ENCODE measurements at places on chromosomes 5 and 9.

GRCh38 chr5:41094871-41095270, 23.7 kb upstream of the MROH2B start:
- DNase-seq: no peak

GRCh38 chr5:78845470-78845869, 139.6 kb downstream of the ARSB start:
- DNase-seq: no peak

DNA sequence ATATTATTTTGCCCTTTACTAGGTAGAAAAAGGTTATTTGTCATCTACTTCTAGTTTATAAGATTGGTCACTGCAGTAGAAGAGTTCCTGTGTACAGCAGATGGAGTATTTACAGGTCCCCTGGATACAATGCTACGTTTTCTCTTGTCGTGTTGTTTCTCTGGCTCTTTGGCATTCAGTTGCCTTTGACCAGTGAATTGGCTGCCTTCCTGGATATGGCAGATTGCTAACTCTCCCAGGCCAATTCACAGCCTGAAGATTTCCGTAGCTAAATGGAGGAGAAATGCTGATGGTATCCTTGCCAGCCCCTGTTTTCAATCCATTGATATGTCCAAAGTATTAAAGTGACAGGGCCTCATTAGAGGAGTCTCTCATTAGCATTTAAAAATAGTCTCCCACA, 32.5 kb upstream of the GNAQ start:
- DNase-seq: no peak

DNA sequence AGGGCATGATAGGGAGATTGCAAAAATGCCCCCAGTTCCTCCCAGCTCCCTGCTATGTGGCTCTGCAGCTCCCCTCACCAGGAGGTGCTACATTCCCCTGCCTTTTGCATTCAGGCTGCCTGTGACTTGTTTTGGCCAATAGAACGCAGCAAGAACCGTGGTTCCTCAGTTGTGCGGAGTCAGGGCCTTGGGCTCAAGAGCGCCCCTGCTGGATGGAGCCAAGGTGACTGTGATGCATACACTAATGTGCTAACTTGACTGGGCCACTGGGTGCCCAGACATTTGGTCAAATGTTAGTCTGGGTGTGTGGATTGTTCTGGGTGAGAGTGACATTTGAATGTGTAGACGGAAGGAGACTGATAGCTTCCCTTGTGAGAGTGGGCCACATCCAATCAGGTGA, 123.3 kb upstream of the MVB12B start:
- no peak for DNase-seq

DNA sequence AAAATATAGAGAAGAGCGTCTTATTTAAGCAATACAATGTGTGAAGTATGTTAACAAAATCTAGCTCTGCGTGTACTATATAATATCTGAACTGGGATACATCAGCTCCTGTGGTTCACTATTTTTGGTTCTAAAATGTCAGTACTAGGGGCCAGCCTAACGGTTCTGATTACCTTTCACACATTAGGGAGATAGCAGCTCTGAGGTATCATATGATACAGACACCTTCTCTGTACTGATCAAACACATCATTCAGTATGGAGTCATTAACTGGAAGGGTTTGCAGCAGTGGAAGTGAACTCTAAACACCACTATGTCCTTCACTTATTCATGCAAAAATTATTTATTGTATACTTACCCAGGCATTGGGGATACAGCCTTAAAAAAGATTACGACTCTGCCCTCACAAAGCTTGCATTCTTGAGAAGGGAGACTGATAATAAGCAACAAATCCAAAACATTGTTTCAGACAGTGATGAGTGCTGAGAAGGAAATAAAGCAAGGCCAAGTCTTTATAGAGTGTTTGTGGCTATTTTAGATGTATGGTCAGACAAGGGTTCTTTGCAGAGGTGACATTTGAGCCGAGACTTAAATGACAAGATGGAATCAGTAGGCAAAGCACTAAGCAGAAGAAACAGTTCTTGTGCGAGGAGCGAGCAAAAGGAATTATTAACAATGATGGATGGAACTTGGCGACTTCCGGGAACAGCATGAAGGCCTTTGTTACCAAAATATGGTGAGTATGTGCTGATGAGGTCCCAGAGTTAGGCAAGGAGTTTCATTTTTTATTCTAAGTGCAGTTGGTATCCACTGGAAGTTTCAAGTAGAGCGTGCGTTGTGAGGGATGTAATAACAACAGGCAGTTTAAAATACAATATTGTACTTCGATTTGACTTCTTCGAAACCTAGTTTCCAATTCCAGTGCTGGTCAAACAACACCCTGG, 1.8 kb upstream of the LNPEP start:
- DNase-seq: peak; percentile 64

- no peak for DNase-seq
Measured at GRCh38 chr5:97545886-97546535, 363.0 kb upstream of the RIOK2 start.

DNA sequence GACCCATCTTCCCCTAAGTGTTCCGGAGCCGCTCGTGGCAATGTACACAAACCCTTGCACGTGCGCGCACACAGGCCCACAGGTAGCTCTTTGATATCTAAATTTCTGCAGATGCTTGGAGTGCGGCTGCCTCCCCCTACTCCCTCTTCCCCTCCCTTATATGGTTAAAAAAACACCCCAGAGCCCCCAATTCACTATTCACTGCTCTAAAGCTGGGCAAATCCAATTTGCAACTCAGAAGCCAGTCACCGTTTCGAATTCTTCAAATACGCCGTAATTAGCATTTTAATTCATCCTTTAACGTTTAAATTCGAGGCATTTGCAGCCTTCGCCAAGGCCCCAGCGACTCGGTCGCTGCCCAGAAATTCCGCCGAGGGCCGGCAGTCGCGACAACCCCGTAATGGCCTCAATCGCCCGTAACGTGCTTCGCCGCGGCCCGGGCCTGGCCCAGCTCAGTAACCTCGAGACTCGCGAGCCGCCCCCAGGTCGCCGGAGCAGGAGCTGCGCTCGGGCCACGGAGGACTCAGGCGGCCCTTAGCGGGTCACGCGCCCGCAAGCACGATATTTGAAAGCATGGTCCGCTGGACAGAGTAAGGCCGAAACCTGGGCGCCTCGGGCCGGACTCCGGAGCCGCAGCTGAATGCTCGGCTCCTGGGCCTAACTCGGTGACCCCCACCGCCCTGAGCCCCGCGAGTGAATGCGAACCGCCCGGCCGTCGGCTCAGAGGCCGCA, 1.3 kb downstream of the IRX2 start:
- no peak for DNase-seq

DNA sequence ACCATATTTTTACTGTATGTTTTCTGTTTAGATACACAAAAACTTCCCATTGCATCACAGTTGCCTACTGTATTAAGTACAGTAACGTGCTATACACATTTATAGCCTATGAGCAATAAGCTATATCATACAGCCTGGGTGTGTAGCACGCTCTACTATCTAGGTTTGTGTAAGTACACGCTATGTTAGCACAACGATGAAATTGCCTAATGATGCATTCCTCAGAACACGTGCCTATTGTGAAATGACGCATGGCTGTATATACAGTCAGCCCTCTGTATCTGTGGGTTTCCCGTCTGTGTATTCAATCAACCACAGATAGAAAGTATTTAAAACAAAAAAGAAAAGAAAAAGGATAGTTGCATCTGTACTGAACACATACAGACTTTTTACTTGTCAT, 64.2 kb downstream of the SGCD start:
- DNase-seq: no peak

GRCh38 chr5:139263946-139264345, 29.6 kb upstream of the MATR3 start:
- no peak for DNase-seq

DNA sequence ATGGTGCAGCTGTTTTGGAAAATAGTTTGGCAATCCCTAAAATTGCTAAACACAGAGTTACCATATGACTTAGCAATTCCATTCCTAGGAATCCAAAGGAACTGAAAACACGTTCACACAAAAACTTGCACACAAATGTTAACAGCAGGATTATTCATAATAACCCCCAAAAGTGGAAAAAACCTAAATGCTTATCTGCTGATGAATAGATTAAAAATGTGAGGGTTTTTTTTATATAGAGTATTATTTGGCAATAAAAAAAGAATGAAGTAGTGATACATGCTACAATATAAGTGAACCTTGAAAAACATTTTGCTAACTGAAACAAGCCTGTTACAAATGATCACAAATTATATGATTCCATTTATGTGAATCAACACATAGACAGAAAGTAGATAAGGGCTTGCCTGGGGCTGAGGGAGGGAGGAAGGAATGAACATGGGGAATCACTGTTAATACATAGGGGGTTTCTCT, 45.1 kb upstream of the TRIO start:
- DNase-seq: no peak

GRCh38 chr9:84153885-84154284, 173.3 kb downstream of the RMI1 start:
- no peak for DNase-seq

- no peak for DNase-seq
Measured at GRCh38 chr9:106616026-106616425, 246.9 kb upstream of the ZNF462 start.

Measured in NCI-H748 treated with DMSO at 0.1 percent for 48 hours (cell line).